ENCODE measurements at places on chromosomes 16 and 17. TPM values are rescaled to one million over a fixed set of nuclear protein-coding genes. Genes with fewer than 3 reads are reported as not detected.

- no peak overlapping the region for H3K27ac ChIP-seq
- peaks cover 23% of the 10 kb centered on the region for H3K27me3 ChIP-seq
- no peak overlapping the region for H3K4me3 ChIP-seq
- no peak for DNase-seq
- H3K36me3 ChIP-seq = no peaks in the 10 kb centered on the region
Measured at GRCh38 chr17:7646457-7646856, 4.3 kb upstream of the ATP1B2 start.

GRCh38 chr17:64129765-64130558 is at the start of gene ERN1:
Gene ERN1, minus strand, starts transcription at chr17:64130144. Its CDS starts 115 bp downstream, at chr17:64130029.
- H3K36me3 ChIP-seq = peaks cover 6% of the 10 kb centered on the region
- DNase-seq = peak; percentile 96
- peak within 1 kb of the TSS; percentile 85 for H3K27ac ChIP-seq
- H3K27me3 ChIP-seq = no peaks in the 10 kb centered on the region

Gene CPNE7
- not detected for total RNA-seq

Gene PLK1
- 72.9 TPM for total RNA-seq

Gene KRT40
- not detected for total RNA-seq

- H3K27me3 ChIP-seq = no peaks in the 10 kb centered on the region
- peak overlapping the region; percentile 51 for H3K4me3 ChIP-seq
- DNase-seq = no peak
- H3K27ac ChIP-seq = peak overlapping the region; percentile 67
- H3K36me3 ChIP-seq = peaks cover 34% of the 10 kb centered on the region
Measured at GRCh38 chr16:66551788-66552285, 539 bp upstream of the CKLF start.

DNA sequence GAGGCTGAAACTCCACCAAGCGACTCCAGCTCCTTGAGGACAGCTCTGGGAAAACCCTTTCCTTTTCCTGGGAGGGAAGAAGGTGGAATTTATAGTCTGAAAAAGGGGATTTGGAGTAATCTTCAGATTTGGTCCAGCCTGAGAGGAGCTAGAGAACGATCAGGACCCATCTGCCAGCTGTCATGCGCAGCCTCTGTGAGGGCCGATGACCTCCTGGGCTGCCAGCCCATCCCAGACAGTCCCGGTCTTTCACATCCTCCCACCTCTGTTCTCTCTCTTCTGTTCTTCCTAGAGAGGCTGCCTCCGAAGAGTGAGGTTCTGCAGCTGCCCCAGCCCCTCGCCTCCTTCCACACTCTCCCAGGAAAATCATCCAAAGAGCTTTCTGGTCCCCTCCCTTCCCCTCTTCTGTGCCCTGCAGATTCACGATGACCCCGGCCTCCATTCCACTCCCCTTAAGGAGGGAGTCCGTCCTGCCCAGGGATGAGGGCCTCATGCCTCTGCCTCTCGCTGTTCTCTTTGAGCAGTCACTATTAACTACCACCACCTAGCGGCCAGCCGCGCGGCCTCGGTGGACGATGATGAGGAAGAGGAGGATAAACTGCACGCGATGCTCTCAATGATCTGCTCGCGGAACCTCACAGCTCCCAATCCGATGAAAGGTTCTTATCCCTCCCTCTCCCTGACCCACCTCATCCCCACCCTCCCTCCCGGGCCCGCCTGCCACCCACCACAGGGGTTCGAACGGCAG is 29.6 kb downstream of the SGSM2 start:
- H3K36me3 ChIP-seq = no peaks in the 10 kb centered on the region
- H3K27me3 ChIP-seq = no peaks in the 10 kb centered on the region
- H3K4me1 ChIP-seq = no peaks in the 10 kb centered on the region
- H3K27ac ChIP-seq = no peak overlapping the region

Gene JUP
- 2.2 TPM for total RNA-seq

GRCh38 chr17:49986396-49987289 is 8.4 kb downstream of the DLX3 start:
- DNase-seq = no peak
- H3K4me3 ChIP-seq = no peak overlapping the region
- no peaks in the 10 kb centered on the region for H3K36me3 ChIP-seq
- H3K27me3 ChIP-seq = peaks cover 73% of the 10 kb centered on the region
- H3K4me1 ChIP-seq = peaks cover 10% of the 10 kb centered on the region
- no peak overlapping the region for H3K27ac ChIP-seq

DNA sequence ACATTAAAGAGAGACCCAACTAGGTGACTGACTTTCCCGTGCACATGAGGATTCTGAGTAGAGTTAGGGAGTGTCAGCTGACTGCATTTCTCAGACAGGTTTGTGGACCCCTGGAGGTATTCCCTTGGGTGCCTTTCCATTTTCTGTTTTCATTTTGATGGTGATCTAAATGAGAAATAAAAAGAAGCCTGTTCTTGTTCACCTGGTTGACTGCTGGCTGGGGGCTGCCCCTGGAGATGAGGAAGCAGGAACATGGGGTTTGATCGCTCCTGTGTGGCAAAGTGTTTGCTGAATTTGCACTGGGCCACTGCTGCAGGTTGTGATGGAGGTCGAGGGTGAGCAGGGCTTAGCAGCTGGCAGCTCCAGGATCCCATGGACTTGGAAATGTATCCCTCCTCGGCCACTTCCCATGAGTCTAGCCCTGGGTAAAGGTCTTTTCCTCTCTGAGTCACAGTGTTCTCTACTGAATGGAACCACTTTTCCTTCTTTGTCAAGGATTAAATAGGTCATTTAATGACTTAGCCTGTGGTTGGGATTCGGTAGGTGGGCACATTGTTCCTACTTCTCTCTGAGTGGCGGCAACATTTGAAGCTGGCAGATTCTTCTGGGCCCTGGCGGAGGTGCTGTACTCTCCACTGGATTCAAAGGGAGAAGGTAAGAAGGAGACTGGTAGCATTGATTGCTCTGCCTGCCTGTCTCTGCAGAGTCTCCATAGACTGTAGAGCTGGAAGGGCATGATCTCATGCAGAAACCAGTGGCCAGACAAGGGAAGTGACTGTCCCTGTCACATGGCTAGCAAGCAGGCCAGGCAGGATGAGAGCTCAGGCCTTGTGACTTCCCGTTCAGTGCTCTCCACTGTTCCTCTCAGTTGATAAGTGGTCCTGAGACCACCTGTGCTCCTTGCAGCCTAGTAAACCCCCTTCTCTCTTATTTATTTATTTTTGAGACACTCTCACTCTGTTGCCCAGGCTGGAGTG is 17.9 kb downstream of the SNX29 start:
- no peaks in the 10 kb centered on the region for H3K4me1 ChIP-seq
- H3K27me3 ChIP-seq = no peaks in the 10 kb centered on the region
- no peak overlapping the region for H3K27ac ChIP-seq
- H3K36me3 ChIP-seq = no peaks in the 10 kb centered on the region

DNA sequence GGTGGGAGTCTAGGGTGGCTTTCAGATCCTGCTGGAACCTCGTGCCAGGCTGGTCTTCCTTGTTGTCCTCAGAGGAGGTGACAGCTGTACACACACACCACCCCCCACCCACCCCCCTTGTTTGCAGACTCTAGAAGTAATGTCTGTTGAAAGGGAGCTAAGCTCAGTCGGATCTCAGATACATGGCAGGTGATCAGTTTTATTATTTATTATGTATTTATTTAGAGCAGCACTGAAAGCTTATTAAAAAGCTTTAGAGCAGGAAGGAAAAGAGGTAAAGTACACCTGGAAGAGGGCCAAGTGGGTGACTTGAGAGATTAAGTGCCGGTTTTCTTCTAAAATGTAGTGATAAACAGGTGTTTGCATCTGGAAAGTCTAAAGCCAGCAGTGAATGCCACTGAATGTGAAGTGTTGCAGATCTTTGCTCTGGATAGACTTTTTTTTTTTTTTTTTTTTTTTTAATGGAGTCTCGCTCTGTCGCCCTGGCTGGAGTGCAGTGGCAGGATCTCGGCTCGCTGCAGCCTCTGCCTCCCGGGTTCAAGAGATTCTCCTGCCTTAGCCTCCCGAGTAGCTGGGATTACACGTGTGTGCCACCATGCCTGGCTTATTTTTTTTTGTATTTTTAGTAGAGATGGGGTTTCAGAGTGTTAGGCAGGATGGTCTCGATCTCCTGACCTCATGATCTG is 40.2 kb downstream of the FOXK2 start:
- H3K27me3 ChIP-seq = no peaks in the 10 kb centered on the region
- no peak overlapping the region for H3K4me3 ChIP-seq
- H3K27ac ChIP-seq = no peak overlapping the region
- peaks cover 18% of the 10 kb centered on the region for H3K36me3 ChIP-seq

Measured in SJSA1 (cell line).